ENCODE measurements at places on chromosomes 11 and 22.

GRCh38 chr22:27435844-27436576 is 365.5 kb downstream of the MN1 start:
- no peak for DNase-seq

DNA sequence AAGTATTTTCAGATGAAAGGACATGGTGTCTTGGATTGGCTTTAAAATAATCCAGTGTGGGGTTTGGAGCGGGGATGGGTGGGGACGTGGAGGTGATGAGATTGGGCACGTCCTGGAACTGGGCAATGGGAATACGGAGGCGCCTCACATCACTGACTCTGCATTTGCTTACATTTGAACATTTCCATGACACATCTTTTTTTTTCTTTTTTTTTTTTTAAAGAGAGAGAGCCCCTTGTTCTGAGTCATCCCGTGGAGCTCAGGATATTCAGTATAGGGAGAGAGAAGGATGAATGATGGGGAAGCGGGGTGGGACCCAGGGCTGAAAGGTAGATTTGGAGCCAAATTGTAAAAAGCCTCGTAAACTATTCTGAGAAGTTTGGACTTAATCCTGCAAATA is 142.7 kb downstream of the FBXO7 start:
- DNase-seq, result no peak

DNA sequence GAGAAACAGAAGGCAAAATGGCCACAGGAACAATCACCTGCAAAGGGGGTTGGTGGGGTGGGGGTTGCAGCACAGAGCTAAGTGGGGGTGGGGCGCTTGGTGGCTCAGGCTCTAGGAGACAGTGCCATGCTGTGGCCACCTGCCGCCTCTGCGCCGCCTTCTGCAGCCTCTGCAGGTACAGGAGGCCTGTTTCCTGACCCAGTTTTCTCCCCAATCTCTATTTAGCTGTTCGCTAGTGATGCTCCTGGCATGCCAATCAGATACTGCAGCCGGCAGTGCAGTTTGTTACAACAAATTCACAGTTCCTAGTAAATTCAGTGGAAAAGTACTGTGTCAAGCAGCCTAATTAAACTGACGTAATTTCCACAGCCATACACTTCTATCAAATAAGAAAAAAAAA is 106.4 kb downstream of the SERGEF start:
- DNase-seq, result peak; percentile 34

DNA sequence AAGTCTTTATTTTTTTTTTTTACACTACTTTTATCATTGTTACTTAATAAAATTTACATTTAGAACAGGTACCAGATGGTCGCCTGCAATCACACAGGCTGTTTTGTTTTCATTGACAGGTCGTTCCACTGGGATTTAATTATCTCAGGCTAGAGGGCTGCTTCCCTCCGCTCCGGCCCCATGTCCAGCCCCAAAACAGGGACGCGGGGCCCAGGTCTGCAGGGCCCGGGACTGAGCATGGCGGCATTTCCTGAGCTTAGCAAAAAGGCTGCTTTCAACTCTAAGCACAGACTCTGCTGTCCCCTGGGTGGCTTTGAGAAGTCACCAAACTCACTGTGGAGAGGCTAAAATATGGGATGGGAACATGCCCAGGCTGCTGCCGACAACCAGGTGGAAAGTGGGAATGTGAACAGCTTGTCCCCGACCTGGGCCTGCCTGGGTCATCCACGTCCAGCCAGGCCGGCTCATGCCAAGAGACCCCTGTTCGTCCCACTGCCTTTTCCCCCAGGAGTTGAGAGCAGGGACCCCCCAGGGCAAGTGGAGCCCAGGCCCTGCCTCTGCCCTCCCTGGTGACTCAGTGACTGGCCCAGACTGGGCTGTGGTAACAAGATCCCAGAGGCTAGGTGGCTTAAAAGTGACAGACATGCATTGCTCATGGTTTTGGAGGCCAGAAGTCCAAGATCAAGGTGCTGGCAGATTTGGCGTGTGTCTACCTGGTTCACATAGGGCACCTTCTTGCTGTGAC is 150.0 kb downstream of the SHANK2 start:
- DNase-seq, result no peak

DNA sequence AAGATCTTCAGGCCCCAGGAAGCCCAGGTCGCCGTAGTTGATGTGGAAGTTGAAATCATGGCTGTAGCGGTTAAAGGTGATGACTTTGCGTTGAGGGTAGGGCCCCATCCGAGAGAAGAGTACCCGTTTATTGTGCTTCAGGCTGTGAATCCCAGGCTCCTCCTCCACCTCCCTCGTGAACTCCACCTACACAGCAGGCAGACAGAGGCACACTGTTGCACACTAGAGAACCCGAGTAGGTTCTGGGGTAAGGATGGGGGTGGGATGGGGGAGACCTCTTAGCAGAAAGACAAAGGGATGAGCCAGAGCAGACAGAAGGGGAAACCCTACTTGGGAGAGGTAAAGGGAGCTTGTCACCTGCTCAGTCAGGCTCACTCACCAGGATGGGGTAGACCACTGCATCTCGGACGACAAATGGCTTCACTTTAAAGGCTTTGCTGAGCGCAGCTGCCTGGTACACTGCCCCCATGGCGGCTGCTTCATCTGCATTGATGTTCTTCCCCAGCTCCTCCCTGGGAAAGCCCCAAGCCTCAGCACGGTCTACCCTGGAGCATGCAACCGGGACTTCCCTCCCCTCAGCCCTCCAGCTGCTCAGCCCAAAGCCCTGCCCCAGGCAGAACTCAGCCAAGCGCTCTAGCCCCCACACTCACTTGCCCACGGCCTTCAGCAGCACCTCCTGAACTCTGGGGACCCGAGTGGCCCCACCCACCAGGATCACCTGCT is 5.4 kb downstream of the HYOU1 start:
- no peak for DNase-seq

GRCh38 chr11:110130642-110131238 is 37.5 kb downstream of the ZC3H12C start:
- DNase-seq, result peak; percentile 50

DNA sequence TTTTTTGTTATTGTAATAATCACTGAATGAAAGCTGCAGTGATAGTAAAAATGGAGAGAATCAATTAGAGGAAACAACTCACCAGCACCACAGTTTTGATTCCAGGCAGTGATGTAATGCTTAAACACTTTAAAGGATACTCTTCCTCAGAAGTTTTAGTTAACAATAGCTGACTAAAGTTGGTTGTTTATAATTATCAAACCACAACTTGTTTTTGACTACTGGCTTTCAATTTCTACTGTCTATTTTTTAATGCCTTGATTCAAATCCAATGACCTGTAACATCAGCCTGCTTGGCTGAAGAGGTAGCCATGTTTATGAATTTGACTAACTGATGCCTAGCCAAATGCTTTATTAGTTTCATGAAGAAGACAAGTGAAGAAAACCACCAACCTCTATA is 18.2 kb upstream of the CASP12 start:
- DNase-seq, result no peak

GRCh38 chr11:114061048-114061680 is 1.7 kb downstream of the ZBTB16 start:
- peak; percentile 33 for DNase-seq

- DNase-seq, result no peak
These were observed 423 bp upstream of the RTN3 start for GRCh38 chr11:63680834-63681320.

DNA sequence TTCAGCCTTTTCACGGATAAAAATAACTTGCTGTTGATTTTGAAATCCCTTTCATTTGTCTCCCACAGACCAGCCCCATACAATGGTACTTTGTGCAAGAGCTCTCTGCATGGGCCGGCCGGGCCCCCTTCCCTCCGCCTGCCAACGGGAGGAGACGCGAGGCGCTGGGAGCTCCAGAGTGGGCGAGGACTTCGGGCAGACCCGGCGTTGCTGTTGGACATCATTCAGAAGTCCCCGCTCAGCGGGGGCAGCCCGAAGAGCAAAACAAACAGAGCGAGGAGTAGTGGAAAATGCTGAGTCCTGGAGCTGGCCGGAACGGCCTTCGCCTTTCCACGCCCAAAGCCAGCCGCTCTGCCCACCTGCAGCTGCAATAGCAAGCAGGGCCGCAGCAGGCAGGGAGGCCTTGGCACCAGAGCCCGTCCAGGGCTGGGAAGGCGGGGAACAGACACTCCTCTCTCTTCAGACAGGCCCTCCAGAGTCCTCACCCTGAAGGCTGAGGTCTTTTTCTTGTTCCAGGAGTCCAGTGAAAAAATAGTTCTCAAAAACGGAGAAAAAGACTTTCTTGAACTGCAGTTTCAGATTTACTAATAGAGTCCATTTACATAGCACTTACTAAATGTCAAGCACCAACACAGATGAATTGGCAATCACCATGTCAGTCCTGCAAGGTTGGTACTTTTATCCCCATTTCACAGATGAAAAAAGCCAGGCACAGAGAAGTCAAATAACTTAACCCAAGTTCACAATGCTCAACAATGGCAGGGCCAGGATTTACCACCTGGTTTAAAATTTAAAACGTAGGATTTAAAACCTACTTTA is 135.5 kb downstream of the ETS1 start:
- DNase-seq, result no peak

DNA sequence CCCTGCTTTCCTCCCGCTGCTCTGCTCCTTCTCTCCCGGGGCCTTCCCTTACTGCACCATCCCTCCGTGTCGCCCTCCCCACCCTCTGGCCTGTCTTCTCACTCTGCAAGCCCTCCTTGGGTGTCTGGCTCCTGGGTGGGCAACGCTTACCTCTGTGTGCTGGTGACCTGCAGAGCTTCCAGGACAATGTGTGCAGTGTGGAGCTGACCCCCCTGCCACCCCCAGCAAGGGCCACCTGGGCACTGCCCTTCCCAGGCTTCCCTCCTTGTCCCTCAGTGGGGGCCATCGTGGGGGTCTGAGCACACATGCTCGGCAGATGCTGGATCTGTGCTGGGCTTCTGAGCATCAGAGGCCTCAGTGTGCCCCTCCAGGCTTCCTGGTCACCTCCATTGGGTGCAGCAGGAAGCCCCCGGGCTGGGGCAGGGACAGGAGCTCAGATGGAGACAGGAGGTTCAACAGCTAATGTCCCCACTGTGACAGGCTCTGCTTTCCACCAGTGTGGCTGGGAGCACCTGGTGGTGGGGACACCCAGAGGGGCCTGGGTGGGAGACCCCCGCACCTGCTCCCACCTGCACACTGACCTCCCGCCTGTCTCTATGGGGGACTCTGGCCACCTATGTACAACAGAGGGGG is 7.8 kb upstream of the BRSK2 start:
- DNase-seq, result no peak

GRCh38 chr11:79485694-79486093 is 44.9 kb upstream of the TENM4 start:
- DNase-seq, result no peak

DNA sequence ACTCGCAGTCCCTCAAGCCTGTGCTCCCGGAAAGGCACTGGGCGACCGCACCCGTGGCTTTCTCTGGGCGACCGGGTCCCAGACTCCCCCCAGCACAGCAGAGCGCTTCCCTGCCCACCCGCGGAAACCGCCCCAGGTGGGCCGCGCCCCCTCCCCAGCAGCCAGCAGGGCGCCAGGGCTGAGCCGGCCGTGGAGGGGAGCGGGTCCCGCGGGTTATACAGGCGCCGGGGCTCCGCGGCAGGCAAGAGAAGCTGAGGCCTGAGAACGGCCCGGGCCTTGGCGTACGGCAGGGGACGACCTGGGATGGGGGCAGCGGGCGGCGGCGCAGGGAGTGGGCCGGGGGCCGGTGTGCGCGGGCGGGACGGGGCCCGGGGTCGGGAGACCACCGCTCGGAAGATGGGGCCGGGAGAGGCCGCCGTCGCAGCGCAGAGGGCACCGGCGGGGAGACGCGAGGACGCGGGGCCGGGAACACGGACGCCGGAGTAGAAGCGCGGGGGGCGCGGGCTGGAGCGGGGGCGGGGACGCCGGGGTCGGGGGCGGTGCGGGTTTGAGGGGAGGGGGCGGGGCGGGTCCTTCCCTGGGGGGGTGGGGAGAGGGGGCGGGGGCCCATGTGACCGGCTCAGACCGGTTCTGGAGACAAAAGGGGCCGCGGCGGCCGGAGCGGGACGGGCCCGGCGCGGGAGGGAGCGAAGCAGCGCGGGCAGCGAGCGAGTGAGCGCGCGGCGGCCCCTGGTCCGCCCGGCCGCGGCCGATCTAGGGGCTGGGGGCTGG is at the start of gene MDK:
Gene MDK, plus strand, starts transcription at position 622 of the 771 bp plus-strand sequence. CDS start 389 bp downstream, outside the sequence.
- peak; percentile 64 for DNase-seq

GRCh38 chr11:34756591-34756990 is 135.7 kb downstream of the EHF start:
- no peak for DNase-seq

DNA sequence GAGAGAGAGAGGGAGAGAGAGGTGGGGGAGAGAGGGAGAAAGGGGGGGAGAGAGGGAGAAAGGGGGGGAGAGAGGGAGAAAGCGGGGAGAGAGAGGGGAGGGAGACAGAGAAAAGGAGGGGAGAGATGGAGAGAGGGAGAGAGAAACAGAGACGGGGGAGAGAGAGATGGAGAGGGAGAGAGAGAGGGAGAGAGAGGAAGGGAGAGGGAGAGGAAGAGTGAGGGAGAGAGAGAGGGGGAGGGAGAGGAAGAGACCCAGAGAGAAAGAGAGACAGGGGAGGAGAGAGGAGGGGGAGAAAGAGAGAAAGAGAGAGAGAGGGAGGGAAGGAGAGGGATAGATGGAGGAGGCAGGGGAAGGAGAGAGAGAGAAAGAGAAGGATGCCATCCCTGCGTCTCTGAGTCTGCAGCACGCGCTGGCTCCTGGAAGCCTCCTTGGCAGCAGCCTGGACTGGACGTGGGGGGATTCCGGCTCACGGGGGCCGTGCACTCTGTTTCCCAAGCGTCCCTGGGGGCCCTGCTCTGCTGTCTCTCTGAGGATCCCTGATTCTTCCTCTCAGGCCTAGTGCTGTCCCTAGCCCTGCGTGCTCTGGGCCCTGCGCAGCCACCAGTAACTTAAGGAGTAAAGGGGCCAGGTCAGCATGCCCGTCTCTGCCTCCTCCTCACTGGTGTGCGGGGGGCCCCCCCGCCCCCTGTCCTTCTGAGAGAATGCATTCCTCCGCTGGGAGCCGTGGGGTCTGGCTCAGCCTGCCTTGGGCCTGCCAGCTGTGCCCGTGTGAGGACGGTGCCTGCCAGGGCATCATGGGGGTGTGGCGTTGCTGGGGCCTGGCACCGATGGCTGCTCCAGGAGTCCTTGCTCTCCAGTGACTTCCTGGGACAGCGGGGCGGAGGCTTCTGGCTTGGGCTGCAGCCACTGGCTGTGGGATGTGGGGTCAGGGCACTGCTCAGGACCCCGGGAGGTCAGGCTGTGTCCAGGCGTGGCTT is 429.5 kb downstream of the TBC1D22A start:
- no peak for DNase-seq

DNA sequence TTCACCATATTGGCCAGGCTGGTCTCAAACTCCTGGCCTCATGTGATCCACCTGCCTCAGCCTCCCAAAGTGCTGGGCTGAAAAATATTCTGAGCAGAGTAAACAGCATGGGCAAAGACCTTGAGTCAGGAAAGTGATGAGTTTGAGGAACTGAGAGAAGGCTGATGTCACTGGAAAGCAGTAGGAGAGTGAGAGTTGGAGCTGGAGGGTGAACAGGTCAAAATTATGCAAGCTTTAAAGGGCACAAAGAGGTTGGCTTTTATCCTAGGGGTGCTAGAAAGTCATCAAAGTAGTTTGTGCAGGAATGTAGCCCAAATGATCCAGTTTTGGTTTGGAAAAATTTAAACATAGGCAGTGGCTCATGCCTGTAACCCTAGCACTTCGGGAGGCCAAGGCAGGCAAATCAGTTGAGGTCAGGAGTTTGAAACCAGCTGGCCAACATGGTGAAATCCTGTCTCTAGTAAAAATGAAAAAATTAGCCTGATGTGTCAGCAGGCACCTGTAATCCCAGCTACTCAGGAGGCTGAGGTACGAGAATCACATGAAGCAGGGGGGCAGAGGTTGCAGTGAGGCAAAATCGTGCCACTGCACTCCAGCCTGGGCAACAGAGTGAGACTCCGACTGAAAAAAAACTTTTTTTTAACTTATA is 44.7 kb upstream of the CXCR5 start:
- no peak for DNase-seq
